ENCODE measurements at places on chromosomes 11 and 22.

DNA sequence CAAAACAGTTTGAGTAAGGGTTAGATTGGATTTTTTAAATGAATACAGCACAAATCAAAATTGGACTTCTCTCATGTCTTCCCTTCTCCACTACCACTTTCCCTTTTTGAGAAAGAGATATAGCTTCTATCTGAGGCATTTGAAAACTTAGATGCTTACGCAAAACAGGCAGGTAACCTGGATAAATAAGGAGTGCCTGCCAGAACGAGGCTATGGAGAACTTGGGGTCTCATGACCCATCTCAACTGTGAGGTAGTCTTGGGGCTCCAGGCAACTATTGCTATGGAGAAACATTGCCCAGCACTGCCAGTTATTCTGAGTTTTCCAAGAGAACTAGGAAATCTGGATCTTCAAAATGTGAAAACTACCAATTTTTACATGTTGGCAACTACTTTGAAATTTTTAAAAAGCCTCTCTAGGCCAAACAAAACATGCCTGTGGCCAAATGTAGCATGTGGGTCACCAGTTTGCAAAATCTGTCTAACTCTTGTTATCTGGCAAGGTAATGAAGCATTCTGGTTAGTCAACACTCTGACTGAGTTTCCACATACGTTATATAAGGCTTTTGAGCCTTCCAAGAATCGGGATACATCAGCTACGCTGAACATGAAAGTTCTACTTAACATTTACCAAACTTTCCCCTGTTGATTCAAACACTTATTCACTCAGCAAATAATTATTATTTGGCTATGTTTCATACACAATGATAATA, 752.7 kb downstream of the KCNA4 start:
- no peak overlapping the region for H3K4me3 ChIP-seq
- H3K36me3 ChIP-seq = no peaks in the 10 kb centered on the region
- DNase-seq = peak; percentile 46
- no peaks in the 10 kb centered on the region for H3K27me3 ChIP-seq

DNA sequence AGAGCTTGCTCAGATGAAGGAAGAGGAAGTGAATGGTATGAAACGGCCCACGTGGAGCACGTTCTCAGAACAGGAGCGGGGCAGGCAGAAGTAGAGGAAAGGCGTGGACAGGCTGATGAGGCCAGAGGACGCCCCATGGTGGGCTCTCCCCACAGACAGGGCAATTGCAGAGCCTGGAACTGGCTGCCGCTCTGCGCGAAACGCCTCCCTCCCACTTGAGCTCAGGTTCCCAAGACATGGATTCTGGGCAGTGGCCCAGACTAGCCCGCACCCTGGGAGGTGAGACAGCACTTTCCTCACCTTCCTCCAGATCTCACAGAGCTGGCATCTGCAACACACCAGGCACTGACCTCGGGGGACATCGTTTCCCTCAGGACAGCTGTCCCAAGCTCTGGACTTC, 117.6 kb downstream of the PHF21B start:
- no peaks in the 10 kb centered on the region for H3K36me3 ChIP-seq
- DNase-seq = no peak
- no peaks in the 10 kb centered on the region for H3K27me3 ChIP-seq
- H3K4me1 ChIP-seq = no peaks in the 10 kb centered on the region

DNA sequence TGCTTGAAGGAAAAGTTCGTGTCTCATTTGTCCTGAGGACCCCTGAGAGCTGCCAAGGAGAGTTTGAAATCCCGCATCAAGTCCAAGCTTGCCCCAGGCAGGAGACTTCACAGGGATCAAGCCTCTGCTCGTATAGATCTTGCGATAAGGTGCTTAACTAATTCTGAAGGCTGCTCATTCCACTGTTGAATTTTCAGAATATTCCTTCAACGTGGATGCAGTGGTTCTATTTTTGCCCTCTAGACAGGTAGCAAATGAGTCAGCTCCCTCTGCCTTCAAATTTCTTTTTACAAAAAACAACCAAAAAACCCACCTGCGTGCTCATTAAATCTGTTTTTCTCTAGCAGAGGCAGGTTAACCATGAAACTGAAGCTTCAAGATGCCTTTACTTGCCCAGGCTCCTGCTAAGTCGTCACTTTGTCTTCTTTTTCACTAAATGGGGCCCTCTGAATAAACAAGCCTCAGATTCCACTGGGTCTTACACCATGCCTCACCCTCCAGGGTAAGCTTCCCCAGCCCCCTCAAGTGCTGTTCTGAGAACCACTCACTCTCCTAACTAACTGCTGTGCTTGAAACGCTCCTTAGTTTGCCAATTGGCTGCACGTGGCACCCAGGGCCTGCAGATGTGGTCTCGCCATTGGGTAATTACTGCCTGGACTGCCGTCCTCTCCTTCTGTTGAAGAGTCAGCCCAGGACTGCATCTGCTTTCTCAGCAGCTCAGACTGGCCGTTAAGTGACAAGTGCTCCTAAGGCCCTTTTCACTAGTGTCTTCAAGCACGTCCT, 105.0 kb downstream of the TRPC6 start:
- peak overlapping the region; percentile 1 for H3K4me3 ChIP-seq
- H3K27me3 ChIP-seq = no peaks in the 10 kb centered on the region
- H3K4me1 ChIP-seq = peaks cover 12% of the 10 kb centered on the region
- H3K36me3 ChIP-seq = no peaks in the 10 kb centered on the region
- no peak overlapping the region for H3K27ac ChIP-seq
- DNase-seq = no peak

DNA sequence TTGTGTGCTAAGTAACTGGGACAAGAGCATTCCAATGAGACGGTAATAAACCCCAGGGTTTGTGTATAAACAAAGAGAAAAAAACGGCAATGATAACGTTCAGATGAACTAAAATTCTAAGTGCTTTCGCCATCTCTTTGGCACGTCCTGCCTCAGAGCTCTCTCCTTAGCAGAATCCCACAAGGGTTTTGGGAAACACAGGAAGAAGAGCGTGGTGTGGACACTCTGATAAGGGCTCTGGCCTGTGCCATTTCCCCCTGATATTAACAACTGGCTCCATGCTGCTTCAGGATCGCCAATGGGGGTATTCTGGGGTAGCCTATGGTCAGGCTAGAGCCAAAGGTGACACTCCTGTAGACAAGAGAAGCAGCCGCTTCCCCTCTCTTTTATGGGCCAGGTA, 18.4 kb downstream of the ABCC8 start:
- H3K4me1 ChIP-seq = no peaks in the 10 kb centered on the region
- H3K27ac ChIP-seq = no peak overlapping the region
- peaks cover 50% of the 10 kb centered on the region for H3K27me3 ChIP-seq
- no peak for DNase-seq
- peaks cover 7% of the 10 kb centered on the region for H3K36me3 ChIP-seq

DNA sequence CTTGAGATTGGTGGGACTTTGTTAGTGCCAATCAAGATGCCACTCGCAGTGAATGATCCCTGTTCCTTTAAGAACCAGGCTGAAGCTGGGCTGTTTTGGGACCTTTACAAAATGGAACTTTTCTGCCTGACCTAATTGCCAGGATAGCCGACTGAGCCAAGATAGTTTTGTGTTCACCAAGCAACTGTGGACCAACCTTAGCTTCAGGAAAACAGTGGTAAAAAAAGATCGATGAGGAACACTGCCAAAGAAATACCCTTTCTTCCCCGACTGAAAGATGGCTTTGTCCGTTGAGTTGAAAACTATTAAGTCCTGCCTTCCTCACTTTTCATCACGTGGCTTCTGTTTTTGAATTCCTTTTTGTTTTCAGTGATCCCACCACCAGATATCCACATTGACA, 157.9 kb upstream of the SORL1-AS1 start:
- H3K27me3 ChIP-seq = no peaks in the 10 kb centered on the region
- H3K4me3 ChIP-seq = no peak overlapping the region
- H3K27ac ChIP-seq = no peak overlapping the region
- H3K4me1 ChIP-seq = peaks cover 9% of the 10 kb centered on the region
- no peaks in the 10 kb centered on the region for H3K36me3 ChIP-seq
- no peak for DNase-seq

GRCh38 chr11:99614352-99614751, 593.6 kb downstream of the CNTN5 start:
- no peak overlapping the region for H3K4me3 ChIP-seq
- peaks cover 50% of the 10 kb centered on the region for H3K27me3 ChIP-seq
- no peaks in the 10 kb centered on the region for H3K4me1 ChIP-seq
- no peaks in the 10 kb centered on the region for H3K36me3 ChIP-seq
- no peak for DNase-seq

- peaks cover 34% of the 10 kb centered on the region for H3K36me3 ChIP-seq
- peak overlapping the region; percentile 85 for H3K27ac ChIP-seq
- peaks cover 64% of the 10 kb centered on the region for H3K4me1 ChIP-seq
- H3K4me3 ChIP-seq = no peak overlapping the region
- no peak for DNase-seq
These were observed 14.5 kb downstream of the CTNND1 start for GRCh38 chr11:57776031-57776521.

DNA sequence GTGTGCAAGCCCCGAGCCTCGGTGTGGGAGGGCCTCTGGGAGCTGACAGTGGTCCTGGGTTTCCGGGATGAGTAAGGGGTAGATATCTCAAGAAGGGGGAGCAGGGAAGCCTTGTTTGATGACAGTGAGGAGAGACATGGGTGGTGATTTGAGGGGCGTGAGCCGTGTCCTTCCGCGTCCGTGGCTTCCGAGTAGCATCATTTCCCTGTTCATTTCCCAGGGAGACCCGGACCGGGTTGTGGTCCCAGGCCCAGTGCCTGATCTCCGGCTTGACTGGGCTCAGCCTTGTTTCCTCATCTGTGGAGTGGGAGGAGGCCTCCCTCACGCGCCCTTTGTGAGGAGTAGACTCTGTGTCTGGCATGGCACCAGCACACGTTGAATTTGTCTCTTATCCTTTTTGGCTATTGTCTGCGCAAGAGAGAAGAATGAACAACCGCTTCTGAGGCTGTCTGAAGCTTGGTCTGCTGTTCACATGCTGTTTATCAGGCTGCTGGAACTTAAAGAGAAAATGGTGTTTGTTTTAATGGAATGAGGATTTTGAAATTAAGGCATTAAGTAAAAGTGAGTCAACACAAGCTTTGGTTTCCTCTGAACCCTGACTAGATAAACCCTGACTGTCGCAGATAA, 348.5 kb downstream of the TBC1D22A start:
- H3K4me1 ChIP-seq = peaks cover 25% of the 10 kb centered on the region
- DNase-seq = no peak
- peaks cover 10% of the 10 kb centered on the region for H3K36me3 ChIP-seq

GRCh38 chr11:75815345-75816168, 547 bp downstream of the UVRAG start:
- H3K27me3 ChIP-seq = no peaks in the 10 kb centered on the region
- peaks cover 11% of the 10 kb centered on the region for H3K4me1 ChIP-seq
- no peak overlapping the region for H3K27ac ChIP-seq
- no peak for DNase-seq

DNA sequence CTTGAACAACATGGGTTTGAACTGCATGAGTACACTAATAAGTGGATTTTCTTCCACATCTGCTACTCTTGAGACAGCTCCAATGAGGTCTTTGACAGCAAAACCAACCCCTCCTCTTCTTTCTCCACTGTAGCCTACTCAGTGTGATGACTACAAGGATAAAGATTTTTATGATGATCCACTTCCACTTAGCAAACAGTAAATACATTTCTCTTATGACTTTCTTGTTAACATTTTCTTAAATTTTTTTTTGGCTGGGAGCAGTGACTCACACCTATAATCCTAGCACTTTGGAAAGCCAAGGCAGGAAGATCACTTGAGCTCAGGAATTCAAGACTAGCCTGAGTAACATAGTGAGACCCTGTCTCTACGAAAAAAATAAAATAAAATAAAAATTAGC, 9.9 kb upstream of the EIF4G2 start:
- H3K4me3 ChIP-seq = no peak overlapping the region
- H3K36me3 ChIP-seq = no peaks in the 10 kb centered on the region
- peaks cover 7% of the 10 kb centered on the region for H3K4me1 ChIP-seq
- H3K27ac ChIP-seq = no peak overlapping the region

GRCh38 chr22:46239261-46240048, 10.6 kb downstream of the CDPF1 start:
- H3K36me3 ChIP-seq = peaks cover 17% of the 10 kb centered on the region
- H3K27me3 ChIP-seq = no peaks in the 10 kb centered on the region
- no peak overlapping the region for H3K27ac ChIP-seq

DNA sequence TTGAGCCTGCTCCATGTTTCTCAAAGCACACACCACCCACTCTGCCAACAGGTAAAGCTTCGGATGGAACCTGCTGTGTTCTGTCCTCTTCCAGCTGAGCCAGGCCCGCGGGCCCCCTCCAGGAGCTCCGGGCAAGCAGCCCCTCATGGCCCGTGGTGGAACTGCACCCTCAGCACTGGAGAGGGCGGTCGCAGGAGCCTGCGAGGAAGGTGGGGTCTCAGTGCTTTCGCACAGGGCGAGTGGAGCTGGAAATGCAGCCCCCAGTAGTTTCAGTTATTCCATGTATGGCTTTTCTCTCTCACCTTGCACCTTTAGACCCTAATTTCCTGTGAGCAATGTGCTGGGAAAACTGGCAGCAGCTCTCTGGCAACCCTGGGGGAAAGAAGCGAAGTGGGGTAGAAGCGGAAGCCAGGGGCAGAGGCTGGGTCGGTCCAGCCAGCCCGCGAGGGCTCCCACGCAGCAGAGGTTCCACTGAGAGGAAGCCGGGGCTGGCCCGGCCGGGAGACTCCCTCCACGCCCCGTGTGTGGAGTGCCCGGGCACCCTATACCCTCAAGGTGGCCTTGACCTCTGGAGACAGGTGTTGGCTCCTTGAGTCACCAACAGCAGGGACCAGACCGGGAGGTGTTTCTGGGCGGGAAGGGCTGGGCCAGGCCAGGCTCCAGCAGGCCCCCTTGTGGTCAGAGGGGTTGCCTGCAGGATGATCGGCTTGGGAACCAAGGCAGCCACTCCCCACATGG, 119.9 kb upstream of the TMEM45B start:
- peaks cover 60% of the 10 kb centered on the region for H3K27me3 ChIP-seq
- DNase-seq = peak; percentile 62
- H3K4me1 ChIP-seq = no peaks in the 10 kb centered on the region
- H3K36me3 ChIP-seq = no peaks in the 10 kb centered on the region
- no peak overlapping the region for H3K4me3 ChIP-seq
- H3K27ac ChIP-seq = no peak overlapping the region

GRCh38 chr11:77789061-77789730, 31.3 kb downstream of the RSF1 start:
- peaks cover 12% of the 10 kb centered on the region for H3K36me3 ChIP-seq
- H3K27ac ChIP-seq = no peak overlapping the region
- H3K27me3 ChIP-seq = no peaks in the 10 kb centered on the region
- H3K4me1 ChIP-seq = peaks cover 33% of the 10 kb centered on the region
- H3K4me3 ChIP-seq = no peak overlapping the region

All from MCF 10A (cell line).